ENCODE measurements at places on chromosomes 5 and 9.

- H3K27ac ChIP-seq = no peak overlapping the region
- H3K4me3 ChIP-seq = no peak overlapping the region
- H3K4me1 ChIP-seq = no peaks in the 10 kb centered on the region
- no peaks in the 10 kb centered on the region for H3K36me3 ChIP-seq
These were observed 117.2 kb upstream of the SARDH start for GRCh38 chr9:133855371-133855770.

GRCh38 chr9:5440426-5440825 lies 2.7 kb upstream of the PLGRKT start:
- 0 out of 3 replicates have a peak, but pooled peaks cover 4% of the 10 kb centered on the region for H3K4me1 ChIP-seq
- no peak overlapping the region for H3K4me3 ChIP-seq
- DNase-seq = no peak
- H3K27ac ChIP-seq = no peak overlapping the region
- H3K36me3 ChIP-seq = no peaks in the 10 kb centered on the region

GRCh38 chr9:116842658-116843057 lies 155.6 kb downstream of the TRIM32 start:
- H3K4me1 ChIP-seq = no peaks in the 10 kb centered on the region
- H3K27ac ChIP-seq = no peak overlapping the region
- H3K27me3 ChIP-seq = no peaks in the 10 kb centered on the region
- DNase-seq = peak; percentile 11

DNA sequence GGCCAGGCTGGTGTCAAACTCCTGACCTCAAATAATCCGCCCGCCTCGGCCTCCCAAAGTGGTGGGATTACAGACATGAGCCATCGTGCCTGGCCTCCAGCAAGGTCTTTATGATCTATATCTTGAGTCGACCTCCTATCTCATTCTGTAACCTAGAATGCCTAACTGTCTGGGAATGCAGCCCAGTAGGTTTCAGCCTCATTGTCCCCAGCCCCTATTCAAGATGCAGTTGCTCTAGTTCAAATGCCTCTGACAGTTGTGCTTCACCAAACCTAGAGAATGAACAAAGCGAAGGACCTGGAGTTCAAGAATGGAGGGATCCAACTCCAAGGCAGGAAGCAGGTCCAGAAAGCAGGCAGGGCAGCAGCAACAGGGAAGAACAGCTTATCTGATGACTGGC lies 30.8 kb downstream of the GLRX start:
- DNase-seq = no peak
- no peaks in the 10 kb centered on the region for H3K4me1 ChIP-seq
- no peak overlapping the region for H3K4me3 ChIP-seq
- no peaks in the 10 kb centered on the region for H3K27me3 ChIP-seq
- no peak overlapping the region for H3K27ac ChIP-seq
- H3K36me3 ChIP-seq = peaks cover 86% of the 10 kb centered on the region

DNA sequence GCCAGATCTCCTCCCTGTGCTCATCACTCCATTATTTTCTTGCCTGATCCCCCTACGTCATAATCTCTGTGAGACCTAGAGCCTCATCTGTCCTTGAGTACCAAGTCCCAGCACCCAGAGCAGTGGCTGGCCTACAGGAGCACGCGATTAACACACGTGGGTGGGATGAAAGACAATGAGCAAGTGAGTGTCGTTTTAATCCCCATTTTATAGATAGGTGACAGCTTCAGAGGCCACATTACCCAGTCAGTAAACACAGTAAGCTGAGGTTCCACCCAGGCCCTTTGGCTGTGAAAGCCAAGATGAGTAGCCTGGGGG lies 17.3 kb downstream of the TRUB2 start:
- H3K36me3 ChIP-seq = peaks cover 19% of the 10 kb centered on the region
- no peak for DNase-seq
- H3K27ac ChIP-seq = no peak overlapping the region
- no peak overlapping the region for H3K4me3 ChIP-seq
- H3K4me1 ChIP-seq = peaks cover 36% of the 10 kb centered on the region

DNA sequence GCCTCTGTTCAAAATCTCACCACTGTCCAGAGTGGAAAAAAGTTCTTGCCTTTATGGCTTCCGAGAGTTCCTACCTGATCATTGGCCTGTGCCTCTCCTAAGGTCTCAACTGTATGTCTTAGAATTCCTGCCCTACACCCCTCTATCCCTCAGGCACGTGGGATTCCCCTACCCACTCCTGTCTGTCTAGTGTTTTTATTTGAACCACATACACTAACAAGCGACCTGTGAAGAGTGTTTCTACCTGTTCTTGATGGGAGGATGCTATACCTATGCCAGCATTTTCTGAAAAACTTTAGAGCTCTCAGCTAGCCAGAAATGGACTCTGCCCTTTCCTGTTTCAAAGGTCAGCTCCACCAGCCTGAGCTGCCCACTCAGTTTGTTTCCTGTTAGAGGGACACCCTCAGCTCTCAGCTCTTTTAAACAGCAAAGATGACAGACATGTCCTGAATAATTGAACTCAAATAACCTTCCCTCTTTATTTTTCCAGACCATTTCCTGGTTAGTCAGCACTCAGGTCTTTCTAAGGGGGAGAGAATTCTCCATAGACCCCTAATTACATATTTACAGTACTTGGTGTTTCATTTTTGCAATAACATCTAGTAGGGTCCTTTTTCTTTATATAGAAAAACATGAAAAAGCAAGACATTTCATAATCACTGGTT lies 214.8 kb downstream of the AOPEP start:
- peaks cover 5% of the 10 kb centered on the region for H3K4me1 ChIP-seq
- H3K27me3 ChIP-seq = no peaks in the 10 kb centered on the region
- DNase-seq = no peak
- no peak overlapping the region for H3K27ac ChIP-seq
- H3K36me3 ChIP-seq = no peaks in the 10 kb centered on the region

DNA sequence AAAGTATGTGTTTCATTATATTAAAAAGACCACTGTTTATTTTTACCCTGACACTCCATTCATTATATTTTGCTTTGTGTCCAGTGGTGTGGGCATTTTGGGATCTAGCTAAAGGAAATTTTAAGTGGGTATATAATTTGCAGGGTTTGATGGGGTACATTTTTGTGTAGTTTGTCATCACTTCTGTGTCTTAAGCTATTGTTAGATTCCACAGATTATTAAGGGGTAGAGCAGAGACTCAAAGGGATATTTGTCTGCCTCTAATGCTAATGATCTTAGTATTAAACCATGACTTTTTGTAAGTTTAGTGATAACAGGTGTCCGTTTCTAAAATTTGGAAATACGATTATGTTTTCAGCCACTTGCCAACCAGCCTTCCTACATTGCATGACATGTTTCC lies 731.6 kb downstream of the BRINP1 start:
- no peaks in the 10 kb centered on the region for H3K4me1 ChIP-seq
- DNase-seq = no peak
- no peaks in the 10 kb centered on the region for H3K27me3 ChIP-seq
- H3K27ac ChIP-seq = no peak overlapping the region

- no peak for DNase-seq
- no peaks in the 10 kb centered on the region for H3K36me3 ChIP-seq
- no peak overlapping the region for H3K4me3 ChIP-seq
- H3K4me1 ChIP-seq = no peaks in the 10 kb centered on the region
- no peak overlapping the region for H3K27ac ChIP-seq
These were observed 250.5 kb upstream of the TUT7 start for GRCh38 chr9:86604741-86605140.

DNA sequence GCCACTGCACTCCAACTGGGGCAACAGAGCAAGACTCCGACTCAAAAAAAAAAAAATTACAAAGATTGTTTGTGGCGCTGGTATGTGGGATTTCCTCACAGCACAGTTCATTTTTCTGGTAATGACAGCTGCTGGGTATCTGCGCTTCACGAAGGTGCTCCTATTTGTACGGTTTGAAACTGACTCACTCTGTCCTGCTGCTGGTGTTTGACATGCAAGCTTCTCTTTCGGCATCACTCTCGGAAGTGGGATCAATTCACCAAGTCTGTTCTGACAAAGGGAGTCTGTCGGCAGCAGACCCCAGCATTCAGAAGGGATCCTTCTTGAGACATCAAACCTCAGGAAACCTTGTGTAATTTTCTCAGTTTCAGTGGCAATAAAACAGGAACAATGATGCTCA lies 26.3 kb downstream of the MAML1 start:
- no peak overlapping the region for H3K4me3 ChIP-seq
- H3K4me1 ChIP-seq = peaks cover 22% of the 10 kb centered on the region
- H3K36me3 ChIP-seq = peaks cover 5% of the 10 kb centered on the region
- no peak for DNase-seq

DNA sequence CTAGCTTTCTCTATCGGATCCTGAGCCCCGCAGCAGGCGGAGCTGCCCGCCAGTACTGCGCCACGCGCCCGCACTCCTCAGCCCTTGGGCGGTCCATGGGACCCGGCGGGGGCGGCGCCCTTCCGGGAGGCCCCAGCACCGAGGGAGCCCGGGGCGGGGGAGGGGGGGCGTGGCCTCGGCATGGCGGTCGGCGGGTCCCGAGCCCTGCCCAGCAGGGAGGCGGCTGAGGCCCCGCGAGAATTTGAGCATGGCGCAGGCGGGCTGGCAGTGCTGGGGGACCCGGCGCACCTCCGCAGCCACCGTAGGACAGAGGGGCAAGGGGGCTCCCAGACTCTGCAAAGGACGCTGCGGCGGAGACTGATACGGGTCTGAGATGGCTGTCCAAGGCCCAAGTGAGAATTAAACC lies 6.8 kb downstream of the ZDHHC11B start:
- peaks cover 21% of the 10 kb centered on the region for H3K27me3 ChIP-seq
- peak; percentile 84 for DNase-seq
- peak overlapping the region; percentile 34 for H3K4me3 ChIP-seq
- no peaks in the 10 kb centered on the region for H3K36me3 ChIP-seq

- peak overlapping the region; percentile 47 for H3K4me3 ChIP-seq
- peaks cover 27% of the 10 kb centered on the region for H3K27me3 ChIP-seq
- no peak for DNase-seq
- no peak overlapping the region for H3K27ac ChIP-seq
These were observed 588 bp upstream of the PLPP1 start for GRCh38 chr5:55535199-55535905.

DNA sequence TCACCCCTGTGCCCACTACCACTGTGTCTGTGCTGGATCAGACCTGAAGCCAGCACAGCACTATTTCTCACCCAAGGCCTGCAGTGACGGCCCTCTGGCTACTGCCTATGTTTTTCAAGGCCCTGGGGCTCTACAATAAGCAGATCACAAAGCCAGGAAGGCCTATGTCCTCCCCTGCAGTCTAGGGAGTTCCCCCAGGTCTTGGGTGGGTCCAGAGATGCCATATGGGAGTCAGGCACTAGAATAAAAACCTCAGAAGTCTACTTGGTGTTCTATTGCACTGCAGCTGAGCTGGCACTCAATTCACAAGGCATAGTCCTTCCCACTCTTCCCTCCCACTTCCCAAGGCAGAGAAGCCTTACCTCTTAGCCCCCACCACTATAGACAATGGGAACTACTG lies 107.1 kb downstream of the FBXO4 start:
- no peaks in the 10 kb centered on the region for H3K4me1 ChIP-seq
- H3K36me3 ChIP-seq = no peaks in the 10 kb centered on the region
- no peak for DNase-seq
- H3K4me3 ChIP-seq = no peak overlapping the region
- H3K27me3 ChIP-seq = no peaks in the 10 kb centered on the region

DNA sequence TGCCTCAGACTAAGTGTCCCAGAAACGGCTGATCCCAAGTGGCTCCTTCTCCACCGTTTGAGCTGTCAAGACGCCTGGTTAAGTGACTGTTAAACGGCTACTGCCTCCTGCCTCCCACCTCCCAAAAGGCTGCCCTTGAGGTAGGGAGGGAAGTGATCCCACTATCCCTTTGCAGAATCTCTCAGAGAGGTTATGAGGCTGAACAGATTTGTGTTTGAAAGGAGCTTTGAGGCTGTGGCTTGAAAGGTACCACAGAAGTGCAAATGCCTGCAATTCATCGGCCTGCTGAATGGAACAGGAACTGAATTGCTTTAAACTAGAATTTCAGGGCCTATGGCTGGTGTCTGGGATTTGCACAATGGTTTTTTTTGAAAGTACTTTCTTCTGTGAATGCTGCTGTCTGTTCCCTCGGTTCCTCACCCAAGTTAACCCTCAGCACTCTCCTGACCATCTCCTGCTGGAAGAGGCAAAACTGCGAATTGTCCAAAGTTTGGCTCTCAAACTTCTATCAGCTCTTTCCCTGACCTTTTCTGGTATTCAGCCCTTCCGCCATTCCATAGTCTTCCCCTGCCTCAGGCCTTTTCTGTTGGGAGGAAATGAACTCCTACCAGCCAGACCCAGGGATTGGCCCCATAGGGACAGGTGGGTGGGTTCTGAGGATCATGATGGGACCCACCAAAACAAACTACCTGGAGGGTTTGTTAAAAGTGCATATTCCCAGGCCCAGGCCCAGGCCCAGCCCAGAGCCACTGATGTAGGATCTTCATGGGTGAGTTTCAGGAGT lies 453.3 kb downstream of the KDM4C start:
- H3K27ac ChIP-seq = no peak overlapping the region
- H3K36me3 ChIP-seq = no peaks in the 10 kb centered on the region
- no peaks in the 10 kb centered on the region for H3K4me1 ChIP-seq
- no peak for DNase-seq

- H3K27ac ChIP-seq = no peak overlapping the region
- H3K4me3 ChIP-seq = no peak overlapping the region
- peaks cover 37% of the 10 kb centered on the region for H3K27me3 ChIP-seq
- H3K36me3 ChIP-seq = no peaks in the 10 kb centered on the region
These were observed 325.6 kb downstream of the ZSWIM6 start for GRCh38 chr5:61657686-61658085.

DNA sequence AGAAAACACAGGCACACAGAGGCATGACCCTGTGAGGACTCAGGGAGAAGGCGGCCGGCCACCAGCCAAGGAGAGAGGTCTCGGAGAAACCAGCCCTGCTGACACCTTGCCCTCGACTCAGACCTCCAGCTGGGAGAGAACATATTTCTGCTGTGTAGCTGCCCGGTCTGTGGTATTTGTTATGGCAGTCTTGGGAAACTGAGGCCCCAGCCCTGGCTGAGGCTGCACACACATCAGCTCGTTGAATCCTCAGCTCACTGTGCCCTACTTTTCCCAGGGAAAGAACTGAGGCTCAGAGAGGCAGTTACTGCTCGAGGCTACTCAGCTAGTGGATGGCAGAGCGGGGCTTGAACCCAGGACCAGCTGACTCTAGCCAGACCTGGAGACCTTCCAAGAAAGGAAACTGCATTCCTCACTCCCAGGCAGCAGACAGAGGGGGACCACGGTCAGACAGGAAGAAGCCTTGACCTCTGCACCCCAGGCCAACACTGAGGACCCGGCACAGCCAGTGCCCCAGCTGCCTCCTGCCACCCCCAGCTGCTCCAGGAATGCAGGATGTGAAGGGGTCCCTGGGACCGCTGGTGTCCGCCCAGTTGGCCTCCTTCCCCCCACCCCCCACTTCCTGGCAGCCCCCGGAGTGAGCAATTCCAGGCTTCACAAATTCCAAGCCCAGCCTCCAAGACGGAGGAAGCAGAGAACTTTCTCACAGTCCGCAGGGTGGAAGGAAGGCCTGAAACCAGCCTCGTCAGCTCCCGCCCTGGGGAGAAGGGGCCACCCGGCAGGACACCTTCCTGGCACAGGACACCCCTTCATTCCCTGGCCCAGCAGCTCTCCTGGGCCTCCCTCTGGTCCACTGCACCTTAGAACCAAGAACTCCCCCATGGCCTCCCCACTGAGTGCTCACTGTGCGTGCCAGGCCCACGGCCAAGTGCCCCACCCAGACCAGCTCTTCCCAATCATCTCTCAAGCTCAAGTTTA lies 69.9 kb downstream of the LRSAM1 start:
- no peak overlapping the region for H3K4me3 ChIP-seq
- DNase-seq = no peak
- H3K27ac ChIP-seq = no peak overlapping the region
- H3K4me1 ChIP-seq = peaks cover 5% of the 10 kb centered on the region

GRCh38 chr5:83564069-83564749 lies 92.7 kb downstream of the VCAN start:
- no peaks in the 10 kb centered on the region for H3K27me3 ChIP-seq
- no peaks in the 10 kb centered on the region for H3K4me1 ChIP-seq
- H3K36me3 ChIP-seq = no peaks in the 10 kb centered on the region
- peak; percentile 44 for DNase-seq

All from K562 (cell line).